ENCODE measurements at places on chromosomes 16 and 17.

DNA sequence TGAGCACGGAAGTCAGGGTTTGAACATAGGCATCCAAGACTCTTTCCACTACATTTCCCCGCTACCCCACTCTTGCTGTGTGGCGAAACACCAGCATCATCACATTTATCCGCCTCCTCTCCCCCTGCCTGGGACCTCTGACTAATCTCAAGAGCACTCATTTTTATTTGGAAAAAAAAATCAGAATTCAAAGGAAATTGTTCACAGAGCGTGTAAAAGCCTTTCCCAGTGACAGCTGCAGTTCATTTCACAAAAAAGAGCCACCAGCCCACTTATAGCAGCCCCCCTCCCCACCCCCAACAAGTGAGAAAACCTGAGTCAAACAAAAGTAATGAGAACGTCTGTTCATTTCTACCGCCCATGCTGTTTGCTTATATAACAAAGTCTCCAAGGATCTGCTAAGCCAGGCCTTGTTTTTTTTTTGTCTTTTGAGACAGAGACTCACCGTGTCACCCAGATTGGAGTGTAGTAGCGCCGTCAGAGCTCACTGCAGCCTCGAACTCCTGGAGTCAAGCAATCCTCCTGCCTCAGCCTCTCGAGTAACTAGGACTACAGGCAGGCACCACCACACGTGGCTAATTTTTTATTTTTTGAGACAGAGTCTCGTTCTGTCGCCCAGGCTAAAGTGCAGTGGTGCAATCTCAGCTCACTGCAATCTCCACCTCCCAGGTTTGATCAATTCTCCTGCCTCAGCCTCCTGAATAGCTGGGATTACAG lies 48.3 kb upstream of the HAPSTR1 start:
- DNase-seq, result no peak

GRCh38 chr17:51487947-51488346 lies 227.6 kb downstream of the UTP18 start:
- no peak for DNase-seq

DNA sequence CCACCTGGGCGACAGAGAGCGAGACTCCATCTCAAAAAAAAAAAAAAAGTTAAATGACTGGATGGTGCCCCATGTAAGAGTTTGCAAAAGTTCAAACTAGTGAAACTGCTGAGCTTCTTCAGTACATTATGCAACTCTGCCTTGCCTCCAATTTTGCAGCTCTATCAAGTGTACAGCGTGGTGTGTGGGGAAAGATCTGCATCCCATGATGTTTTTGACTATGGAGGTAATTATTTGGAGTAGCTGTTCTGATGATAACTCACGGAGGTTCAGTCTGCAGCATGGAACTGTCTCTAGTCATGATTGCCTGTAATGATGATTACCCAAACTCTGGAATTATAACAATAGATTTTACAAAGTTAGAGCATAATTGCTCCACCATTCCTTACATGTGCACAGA lies 149.6 kb downstream of the PITPNC1 start:
- DNase-seq, result no peak

- no peak for DNase-seq
Observed at GRCh38 chr17:48522031-48522653, 8.7 kb downstream of the HOXB1 start.

GRCh38 chr17:7408252-7408727 lies 645 bp downstream of the NLGN2 start:
- DNase-seq, result no peak

DNA sequence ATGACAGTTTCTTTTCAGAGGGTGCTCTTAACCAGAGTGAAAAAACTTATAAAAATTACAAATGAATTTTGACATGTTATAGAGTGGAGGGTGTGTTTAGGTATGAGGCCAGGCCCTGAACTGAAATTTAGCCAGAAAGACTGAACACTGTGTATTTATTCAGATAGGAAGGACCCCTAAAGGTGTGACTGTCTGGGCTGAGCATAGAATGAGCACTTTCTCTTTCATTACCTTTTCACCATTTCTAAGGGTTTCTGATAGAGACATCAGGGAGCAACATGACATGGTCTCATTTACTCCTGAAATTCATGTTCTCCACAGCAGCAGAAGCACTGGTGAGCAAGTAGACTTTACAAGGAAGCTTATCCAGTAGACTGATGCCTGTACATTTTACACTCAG lies 32.9 kb downstream of the MRTFB start:
- no peak for DNase-seq

DNA sequence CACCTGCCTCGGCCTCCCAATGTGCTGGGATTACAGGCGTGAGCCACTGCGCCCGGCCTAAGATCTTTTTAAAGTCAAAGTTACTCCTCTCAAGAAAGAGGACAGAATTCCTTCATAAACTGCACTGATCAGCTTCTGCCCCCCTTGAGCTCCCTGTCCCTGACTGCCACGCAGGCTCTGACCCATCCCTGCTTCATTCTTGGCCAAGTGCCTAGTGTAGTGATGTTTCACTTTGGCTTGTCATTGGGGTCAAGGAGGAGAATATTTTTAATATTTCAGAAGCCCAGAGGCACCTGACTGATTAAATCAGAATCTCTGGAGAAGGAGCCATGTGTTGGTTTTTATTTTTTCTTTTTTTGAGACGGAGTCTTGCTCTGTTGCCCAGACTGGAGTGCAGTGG lies 9.1 kb downstream of the MRM1 start:
- no peak for DNase-seq

Data from tibial nerve (tissue), 4 donors.